ENCODE measurements at places on chromosomes 3 and 15.

DNA sequence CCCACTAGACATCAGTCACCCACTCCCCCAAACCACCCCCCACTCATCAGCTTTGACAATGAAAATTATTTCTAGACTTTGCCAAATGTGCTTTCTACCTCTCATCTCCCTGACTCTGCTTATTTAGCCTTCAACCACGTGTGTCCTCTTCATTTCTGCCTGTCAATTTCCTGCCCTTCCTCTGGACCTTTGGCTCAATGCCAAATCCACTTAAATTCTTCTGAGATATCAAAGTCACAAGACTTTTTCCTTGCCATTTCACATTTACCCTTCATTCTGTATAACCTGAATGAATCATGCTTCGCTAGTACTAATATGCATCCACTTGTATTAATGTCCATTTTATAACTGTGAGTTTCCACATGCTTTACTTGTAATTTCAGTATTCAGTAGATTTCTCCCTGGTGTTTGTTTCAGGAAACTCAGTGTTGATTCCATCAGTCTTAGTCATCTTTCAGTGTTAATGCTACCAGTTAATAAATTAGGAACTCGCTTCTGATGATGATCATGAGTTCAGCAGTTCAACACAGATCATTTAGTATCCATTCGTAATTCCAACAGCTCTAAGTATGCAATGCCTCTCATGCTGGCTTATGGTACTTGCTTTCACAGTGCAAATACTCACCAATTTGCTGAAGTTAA, 128.2 kb upstream of the OSTN start:
- no peak for DNase-seq

DNA sequence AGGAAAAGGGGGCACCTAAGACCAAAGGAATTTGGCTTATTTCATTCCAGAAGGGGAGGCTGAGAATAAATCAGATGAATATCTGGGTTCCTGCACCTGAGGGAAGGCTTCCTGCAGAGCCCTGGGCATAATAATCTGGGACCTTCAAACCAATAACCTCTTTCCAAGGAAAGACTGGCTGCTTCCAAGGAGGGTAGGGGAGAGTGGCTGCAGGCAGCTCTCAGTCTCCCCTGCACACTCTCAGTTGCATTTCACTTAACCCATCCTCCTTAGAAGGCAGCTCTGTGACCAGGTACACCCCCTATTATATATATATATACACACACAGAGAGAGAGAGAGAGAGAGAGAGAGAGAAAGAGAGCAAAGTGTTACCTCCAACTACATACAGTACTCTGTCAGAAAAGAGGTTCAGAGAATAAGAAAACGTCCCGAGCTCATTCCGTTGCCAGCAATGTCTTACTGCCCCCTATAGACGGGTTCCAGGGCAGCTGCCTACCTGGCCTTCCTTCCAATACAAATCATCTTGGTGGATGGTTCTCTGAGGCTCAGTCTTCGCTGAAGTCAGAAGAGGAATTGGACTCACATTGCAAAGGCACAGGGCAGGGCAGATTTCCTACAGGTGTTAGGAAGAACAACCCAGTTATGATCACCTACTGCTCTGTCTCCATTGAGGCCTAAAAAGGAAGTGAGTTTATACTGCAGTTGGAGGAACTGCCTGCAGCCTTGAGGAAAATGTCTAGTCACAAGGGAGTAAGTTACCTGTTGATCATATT, 26.1 kb downstream of the CAPN3 start:
- peak; percentile 50 for DNase-seq

DNA sequence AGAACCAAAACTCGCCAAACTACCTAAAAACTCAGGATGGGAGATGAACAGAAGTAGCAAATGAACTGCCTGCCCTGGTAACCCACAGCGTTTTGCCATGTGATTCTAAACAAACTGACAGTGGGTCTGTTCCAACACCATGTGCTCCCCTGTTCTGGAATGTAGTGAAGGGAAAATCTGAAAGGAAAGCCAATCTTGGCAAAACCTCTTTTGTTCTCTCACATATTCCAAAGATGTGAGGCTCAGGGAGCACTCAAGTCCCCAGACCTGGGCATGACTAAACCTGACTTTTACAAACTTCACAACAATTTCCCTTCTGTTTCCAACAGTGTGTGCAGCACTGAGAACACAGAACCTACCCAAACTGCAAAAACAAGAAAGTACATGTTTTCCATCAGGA, 116.1 kb downstream of the IMPG2 start:
- DNase-seq = no peak

DNA sequence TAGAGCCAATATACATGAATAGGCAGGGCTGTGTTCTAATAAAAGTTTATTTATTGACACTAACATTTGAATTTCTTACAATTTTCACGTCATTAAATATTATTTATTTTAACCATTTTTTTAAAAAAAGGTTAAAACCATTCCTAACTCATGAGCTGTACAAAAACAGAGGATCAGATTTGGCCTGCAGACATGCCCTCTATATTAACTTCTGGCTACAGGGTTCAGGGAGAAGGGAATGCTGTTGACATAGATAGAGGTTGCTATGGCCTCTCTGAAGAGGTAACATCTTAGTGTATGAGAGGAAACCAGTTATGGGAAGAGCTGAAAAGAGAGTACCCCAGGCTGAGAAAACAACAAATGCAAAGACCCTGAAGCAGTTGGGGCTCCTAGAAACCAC, 19.1 kb upstream of the RAP2B start:
- no peak for DNase-seq

GRCh38 chr15:90015749-90016148, 14.6 kb downstream of the ZNF710 start:
- no peak for DNase-seq
